ENCODE measurements at places on chromosomes 2 and 18.

- DNase-seq: no peak
Measured at GRCh38 chr2:142796161-142796560, 81.3 kb upstream of the KYNU start.

DNA sequence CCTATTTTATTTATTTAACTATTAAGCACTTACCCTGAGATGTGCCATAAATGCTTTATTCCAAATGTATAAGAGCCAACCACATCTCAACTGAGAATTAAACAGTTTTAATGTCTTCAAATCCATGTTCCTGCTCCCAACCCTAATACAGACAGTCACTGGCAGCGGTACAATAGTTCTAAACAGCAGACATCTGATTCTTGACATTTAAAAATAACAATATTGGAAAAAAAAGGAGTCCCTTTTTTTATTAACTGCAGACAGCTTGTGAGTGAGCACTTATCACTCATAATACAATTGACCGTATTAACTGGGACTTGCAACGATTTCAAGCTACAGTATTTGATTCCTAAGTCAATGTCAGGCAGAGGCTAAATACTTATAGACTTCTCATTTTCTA is 424.6 kb downstream of the TGIF1 start:
- no peak for DNase-seq

- DNase-seq: no peak
Measured at GRCh38 chr2:105387225-105387624, 11.6 kb downstream of the FHL2 start.

GRCh38 chr18:3150688-3151087 is 69.1 kb downstream of the MYOM1 start:
- no peak for DNase-seq

DNA sequence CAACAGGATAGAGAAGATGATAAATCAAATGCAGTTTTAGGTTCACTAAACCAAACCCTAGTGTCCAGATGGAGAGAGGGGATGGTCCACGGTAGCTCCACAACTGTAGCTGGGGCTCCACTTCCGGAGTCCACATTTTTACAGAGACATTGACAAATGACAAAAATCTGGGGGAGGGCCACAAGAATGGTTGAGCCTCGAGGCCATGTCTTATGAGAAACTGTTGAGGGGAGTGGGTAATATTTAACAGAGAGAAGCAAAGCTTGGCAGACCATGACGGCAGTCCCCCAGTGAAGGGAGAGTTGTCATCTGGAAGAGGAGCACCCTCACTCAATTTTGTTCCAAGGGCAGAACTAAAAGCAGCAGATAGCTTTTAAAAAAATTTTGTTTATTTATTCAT is 17.6 kb upstream of the EPHA4 start:
- DNase-seq: no peak

Measured in SW480 (cell line).